Activated naive CD8-positive, alpha-beta T cell treated with anti-CD3 and anti-CD28 coated beads, Interleukin-2, amount 50 U/mL, for 24 hours (primary cell): ENCODE measurements at places on chromosomes 3 and 15.

- no peak for DNase-seq
Observed at GRCh38 chr15:65804252-65804931, 12.3 kb upstream of the DENND4A start.

- DNase-seq: no peak
Observed at GRCh38 chr3:25177041-25177440, 251.0 kb upstream of the RARB start.

- DNase-seq: no peak
Observed at GRCh38 chr15:52247461-52247860, 48.1 kb downstream of the MYO5C start.

- no peak for DNase-seq
Observed at GRCh38 chr15:63080634-63081250, 38.2 kb downstream of the TPM1 start.

GRCh38 chr15:58932710-58933280, 684 bp downstream of the SLTM start:
- DNase-seq: no peak

GRCh38 chr3:180319461-180319860, 282.5 kb upstream of the TTC14 start:
- no peak for DNase-seq

- DNase-seq: no peak
Observed at GRCh38 chr3:16671690-16672089, 66.5 kb upstream of the DAZL start.

DNA sequence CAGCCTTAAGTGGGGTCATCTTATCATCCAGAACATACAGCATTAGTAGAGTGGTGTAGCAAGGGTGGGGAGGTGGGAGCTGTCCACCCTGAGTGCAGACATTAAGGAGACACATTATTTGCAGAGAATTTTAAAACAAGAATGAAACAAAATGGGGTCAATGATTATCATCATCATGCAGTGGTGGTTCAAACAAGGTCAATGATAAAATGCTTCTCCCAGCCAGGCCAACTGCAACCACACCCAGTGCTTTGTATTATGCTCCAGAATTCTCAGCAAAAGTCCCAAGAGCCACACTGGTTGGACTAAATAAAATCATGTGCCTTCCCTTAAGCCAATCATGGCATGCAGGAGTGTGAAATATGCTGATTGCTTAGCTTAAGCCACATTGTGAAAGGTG, 96.7 kb upstream of the FHIT start:
- DNase-seq: no peak

- DNase-seq: no peak
Observed at GRCh38 chr15:79154483-79155135, 64.0 kb upstream of the RASGRF1 start.

DNA sequence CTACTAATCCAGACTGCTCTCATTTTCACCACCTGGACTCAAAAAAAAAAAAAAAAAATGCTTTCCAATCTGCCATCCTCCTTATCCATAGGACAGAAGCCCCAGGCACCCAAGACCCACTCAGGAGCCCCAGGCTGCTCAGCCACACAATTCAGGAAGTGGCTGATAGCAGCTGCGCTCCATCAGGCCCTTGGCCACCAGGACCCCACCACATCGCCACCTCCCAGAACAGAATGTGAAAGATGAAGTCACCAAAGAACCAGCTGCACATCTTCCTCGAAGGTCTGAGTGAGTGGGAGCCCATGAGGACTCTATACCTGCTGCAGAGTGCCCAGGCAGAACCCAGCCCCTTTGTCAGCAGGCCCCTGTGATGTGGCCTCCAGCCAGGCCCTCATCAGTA, 19.5 kb downstream of the POC1A start:
- no peak for DNase-seq

DNA sequence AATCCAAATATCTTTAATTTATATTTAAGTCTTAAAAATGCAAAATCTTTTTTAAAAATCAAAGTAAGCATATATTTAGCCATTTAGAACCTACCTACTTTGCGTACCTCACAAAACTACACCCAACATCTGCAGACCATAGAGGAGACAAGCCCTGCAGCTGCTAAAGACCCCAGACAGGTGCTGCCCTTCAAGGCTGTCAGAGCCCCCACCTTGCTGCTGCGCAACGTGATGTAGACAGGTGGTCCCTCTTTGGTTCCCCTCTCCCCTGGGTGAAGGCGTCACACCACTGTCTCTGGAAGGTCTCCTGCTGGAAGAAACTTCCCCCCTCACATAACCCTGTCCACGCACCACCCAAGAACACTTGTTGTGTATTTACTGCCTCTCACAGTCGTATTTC, 204.5 kb downstream of the ARRDC4 start:
- no peak for DNase-seq

DNA sequence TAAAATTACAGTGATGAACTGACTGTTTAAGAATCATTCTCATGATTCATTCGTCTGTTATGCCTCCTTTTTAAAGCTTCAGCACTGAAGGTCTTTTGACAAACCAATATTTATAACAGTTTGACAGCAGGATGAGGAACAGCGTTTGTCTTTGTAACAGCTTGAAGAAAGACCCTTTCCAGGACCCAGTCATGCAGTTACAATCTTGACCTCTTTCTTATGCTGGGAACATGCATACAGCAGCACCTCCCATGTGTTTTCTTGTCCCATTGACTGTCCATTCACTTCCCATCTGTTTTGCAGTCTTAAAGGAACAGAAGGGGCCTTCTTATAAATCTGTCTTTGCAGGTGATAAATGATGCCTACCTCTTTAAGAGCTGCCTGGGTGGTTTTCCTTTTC, 87.2 kb downstream of the OPA1 start:
- DNase-seq: no peak

- DNase-seq: no peak
Observed at GRCh38 chr3:51297333-51297732, 87.8 kb upstream of the MANF start.

GRCh38 chr3:24264748-24265158, 229.9 kb downstream of the THRB start:
- peak; percentile 8 for DNase-seq
